T-helper 17 cell (primary cell): ENCODE measurements at places on chromosomes 1 and 21. TPM values are rescaled to one million over a fixed set of nuclear protein-coding genes. Genes with fewer than 3 reads are reported as not detected.

SLC6A9 gene
- total RNA-seq = 0.62 TPM

MROH9 gene
- not detected for total RNA-seq

DNA sequence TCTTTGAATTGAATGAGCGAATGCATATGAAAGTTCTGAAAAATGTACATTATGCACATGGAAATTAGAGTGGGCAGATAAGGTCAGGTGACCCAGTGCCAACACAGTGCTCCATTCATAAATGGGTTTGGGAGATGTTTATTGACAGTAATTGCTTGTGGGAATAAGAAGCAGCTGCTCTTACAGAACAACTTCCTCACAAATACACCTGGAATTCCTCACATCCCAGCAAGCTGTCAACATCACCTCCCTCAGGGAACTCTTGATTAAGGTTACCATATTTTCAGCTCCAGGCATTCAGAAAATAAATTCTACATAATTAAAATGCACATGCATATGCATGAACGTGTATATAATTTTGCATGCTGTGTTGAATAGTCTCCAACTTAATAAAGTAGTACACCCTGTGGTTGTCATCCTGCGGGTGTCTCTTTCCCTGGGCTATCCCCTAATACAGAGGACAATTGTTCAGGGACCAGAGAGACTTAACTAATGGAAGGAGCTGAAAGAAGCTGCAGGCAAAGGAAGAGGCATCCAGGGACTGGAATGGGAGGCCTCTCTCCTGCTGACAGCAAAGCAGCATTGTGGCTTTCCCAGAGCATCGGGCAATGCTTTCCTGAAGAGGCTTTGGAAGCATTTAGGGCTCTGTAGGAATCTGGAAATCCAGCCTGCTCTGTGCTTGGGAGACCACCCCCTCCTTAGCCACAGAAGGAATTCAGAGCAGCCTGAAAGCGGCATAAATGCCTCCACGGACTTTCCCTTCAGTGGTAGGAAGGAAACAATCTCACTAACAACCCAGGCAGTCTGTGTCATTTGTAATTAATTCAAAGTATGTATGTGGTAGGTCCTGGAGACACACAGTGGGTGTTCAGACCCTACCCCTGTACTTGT, 55.2 kb upstream of the GNG12 start:
- DNase-seq = no peak

DNA sequence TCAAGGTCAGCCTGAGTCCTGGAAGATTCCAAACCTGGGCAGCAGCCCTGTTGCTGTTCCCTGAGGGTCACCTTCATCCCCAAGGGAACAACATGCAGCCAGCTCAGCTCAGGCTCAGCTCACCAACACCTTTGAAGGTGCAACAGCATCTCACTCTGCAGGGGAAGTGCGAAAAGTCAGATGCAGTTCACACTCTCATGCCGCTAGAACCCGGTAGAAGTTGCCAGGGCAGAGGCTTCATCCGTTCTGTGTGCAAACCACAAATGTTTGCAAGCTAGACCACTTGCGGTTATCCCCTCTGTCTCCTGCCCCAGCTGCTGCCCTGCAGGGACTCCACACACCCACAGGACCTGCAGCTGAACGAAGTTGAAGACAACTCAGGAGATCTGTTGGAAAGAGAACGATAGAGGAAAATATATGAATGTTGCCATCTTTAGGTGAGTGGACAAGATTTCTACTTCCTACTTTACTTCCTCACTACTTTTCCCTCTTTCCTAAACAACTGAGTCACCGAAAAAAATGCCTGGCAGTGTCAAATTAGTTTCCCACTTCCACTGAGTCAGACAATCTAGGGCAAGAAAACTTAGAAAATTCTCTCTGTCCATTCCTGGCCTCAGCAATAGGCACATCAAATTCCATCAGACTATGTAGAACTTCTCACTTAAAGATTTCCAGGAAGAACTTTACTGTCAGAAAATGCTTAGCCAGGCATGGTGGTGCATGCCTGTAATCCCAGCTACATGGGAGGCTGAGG, 1.8 kb upstream of the FCRL6 start:
- DNase-seq = no peak

GRCh38 chr1:85178396-85178795, 22.4 kb downstream of the SYDE2 start:
- no peak for DNase-seq

GRCh38 chr21:33397717-33398116, 5.5 kb upstream of the IFNGR2 start:
- DNase-seq = no peak

DNA sequence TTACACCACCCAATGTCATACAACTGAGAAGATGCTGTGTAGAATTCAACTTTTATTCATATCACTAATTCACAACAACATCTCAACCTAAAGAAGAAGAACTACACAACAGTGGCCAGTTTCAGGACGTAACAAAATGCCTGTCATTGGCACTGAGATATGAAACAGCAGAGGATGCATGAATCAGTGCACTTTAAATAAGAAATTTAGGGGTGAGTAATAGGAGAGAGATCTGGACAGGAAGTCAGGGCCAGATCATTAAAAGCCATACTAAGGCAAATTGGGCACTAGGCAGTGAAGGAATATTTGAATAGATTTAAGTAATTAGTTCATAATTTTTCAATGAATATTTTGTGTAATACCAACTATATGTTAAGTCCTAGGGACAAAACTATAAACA, 510.5 kb downstream of the PLPP3 start:
- DNase-seq = no peak

- DNase-seq = no peak
Measured at GRCh38 chr1:40745176-40745575, 38.4 kb upstream of the KCNQ4 start.

ADORA1 gene
- total RNA-seq = 0.15 TPM

DNA sequence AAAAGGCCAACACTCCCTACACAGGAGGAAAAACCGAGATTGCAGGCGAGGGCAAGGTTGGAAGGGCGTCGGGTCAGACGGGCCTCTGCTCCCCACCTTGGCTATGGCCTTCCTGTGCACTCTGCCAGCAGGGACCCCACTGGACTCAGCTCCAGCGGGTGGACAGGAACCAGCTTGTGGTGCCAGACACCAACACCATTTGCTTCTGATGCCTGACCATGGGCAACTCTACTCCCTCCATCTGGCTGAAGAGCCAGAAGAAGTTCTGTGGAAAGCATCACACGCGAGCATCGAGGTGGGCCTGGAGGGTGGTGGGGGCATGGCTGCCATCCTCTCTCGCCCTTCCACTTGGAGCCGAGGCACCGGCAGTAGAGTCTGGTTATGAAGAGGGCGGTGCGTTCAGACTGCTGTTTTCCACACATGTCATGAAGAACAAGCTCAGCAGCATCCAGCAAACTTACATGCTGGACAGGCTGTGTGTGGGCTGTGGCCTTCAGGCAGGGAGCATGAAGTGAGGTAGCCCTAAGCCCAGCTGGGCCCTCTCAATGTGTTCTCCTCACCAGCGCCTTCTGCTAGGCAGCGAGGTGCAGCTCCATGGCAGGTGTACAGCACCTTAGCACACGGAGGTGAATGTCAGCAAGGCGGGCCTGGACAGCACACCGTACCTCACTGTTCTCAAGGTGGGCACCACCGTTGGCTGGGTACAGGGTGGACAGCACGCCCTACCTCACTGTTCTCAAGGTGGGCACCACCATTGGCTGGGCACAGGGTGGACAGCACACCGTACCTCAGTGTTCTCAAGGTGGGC, 15.6 kb upstream of the ZNF669 start:
- no peak for DNase-seq

DNASE2B gene
- total RNA-seq = not detected

GRCh38 chr1:184802354-184803179, 47.9 kb upstream of the EDEM3 start:
- DNase-seq = no peak

TRIM45 gene
- 1.4 TPM for total RNA-seq

DNA sequence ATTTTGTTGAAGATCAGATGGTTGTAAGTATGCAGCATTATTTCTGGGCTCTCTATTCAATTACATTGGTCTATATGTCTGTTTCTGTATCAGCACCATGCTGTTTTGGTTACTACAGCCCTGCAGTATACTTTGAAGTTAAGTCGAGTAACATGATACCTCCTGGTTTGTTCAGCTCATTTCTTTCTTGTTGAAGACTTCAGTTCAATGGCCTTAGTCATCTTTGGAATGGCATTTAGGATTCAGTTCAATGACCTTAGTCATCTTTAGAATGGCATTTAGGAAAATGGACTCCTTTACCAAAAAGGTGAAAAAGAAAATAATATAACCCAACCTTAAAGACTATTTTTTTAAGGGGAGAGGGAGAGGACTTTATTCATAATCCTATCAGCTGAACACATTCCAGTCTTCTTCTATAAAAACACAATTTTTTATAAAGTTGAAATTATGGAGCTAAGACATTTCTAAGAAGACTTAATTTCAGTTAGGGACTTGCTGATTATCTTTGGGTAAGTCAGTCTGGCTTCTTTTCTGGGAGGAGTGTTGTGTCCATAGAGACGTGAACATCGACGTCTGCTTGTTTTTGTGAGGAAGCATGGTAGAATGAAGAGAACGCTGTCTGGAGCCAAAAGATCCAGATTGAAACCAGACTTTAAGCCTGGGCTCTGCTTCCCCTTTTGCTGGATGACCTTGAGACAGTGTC, 48.3 kb downstream of the DDR2 start:
- no peak for DNase-seq

DNA sequence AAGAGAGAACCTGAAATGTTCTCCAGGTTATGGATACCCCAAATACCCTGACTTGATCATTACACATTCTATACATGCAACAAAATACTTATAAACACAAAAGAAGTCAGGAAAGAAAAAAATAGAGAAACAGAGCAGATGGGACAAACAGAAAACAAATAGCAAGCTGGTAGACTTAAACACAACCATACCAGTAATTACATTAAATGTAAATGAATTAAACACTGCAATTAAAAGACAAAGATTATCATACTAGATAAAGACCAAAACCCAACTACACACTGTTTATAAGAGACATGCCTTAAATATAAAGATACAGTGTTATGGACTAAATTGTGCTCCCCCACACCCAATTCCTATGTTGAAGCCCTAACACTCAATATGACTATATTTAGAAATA, 117.2 kb downstream of the ACBD6 start:
- DNase-seq = no peak

DNA sequence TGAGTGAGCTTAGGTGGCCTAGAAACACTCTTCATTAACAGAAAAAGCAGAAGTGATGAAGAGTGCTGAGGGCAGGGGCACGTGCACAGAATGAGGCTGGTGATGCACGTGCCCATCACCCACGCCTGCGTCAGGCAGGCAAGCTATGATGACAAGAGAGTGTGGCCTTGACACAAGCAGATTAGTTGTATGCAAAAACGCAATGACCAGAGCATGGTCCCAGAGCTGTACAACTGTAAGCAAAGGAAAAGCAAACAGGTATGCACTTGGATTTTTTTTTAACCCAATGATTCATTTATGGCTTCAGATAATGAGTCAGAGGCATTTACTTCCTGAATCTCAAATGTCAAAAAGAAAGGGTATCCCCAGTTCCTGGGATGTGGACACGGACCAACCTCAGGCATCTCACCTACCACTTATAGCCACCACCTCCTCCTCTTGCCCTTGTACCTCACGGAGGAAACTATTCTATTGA, 9.1 kb upstream of the TMEM61 start:
- no peak for DNase-seq

- no peak for DNase-seq
Measured at GRCh38 chr21:28133116-28133515, 859.6 kb downstream of the LTN1 start.

DNA sequence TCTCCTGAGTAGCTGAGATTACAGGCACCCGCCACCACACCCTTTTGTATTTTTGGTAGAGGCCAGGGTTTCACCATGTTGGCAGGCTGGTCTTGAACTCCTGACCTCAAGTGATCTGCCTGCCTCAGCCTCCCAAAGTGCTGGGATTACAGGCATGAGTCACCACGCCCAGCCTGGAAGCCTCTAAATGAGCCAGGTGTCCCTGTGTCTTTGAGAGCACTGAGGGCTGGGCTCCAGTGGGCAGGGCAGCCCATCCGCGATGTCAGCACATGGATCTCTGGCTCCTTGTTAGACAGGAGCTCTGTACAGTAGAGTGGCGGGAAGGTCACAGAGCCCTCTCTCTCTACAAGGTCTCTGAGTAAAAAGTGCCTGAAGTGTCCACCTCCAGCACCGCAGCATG, 124.3 kb downstream of the PGBD5 start:
- no peak for DNase-seq

VCAM1 gene
- not detected for total RNA-seq

GRCh38 chr1:92882819-92883218, 51.0 kb downstream of the RPL5 start:
- DNase-seq = no peak

DNA sequence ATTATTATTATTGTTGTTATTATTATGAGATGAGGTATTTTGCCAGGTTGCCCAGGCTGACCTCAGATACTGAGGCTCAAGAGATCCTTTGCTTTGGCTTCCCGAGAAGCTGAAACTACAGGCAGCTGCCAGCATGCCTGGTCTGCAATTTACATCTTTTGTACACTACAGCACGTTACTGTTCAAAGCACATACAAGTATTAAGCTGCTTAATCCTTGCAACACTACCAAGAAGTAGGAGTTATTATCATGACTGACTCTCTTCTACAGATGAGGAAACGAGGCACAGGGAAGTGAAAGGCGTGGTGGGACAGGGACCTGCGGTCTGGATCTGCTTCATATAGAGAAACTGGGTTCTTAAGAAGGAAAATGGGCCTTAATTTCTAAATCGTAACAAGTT, 11.6 kb downstream of the ERG start:
- DNase-seq = no peak

OR10R2 gene
- not detected for total RNA-seq

GRCh38 chr1:172999349-172999748, 51.4 kb downstream of the TNFSF18 start:
- no peak for DNase-seq

GRCh38 chr1:9244501-9245229, 10.1 kb downstream of the H6PD start:
- no peak for DNase-seq

GRCh38 chr1:43206600-43207228, 34.6 kb downstream of the CFAP57 start:
- no peak for DNase-seq

OR10K2 gene
- not detected for total RNA-seq

DNA sequence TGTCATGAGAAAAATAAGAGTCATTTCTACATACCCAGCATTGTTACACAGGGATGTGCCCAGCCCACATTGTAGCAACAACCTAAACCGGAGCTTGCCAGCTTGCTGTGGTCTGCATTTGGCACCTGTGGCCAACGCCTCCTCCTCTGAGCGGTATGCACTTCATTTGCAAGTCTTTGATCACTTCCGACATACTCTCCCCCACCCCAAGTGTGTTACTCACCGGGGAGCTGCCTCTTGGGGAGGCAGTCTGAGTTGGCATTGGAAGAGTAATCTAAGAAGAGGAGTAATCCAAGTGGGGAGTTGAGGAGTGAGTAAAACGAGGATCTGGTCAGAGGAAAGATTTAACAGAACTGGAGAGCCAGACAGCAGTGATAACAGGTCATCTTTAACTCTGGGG, 3.8 kb downstream of the BCL9 start:
- peak; percentile 43 for DNase-seq
